Memory B cell (primary cell): ENCODE measurements at places on chromosomes 16 and 17.

DNA sequence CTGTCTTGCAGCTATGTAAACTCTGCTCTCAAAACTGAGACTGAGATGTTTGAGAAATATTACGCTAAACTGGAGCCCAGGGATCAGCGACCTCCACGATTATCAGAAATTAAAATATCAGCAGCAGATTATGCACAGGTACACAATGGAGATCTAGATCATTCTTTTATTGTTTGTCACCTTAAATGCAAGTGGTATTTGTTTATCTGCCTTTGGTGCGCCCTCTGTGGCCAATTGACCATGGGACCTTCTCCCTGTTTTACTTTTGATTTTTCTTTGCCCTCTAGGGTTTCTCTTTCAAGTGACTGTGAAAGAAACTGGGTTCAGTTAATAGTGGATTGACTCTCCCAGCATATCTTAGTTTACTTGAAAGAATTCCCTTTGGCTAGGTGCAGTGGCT lies 42.1 kb downstream of the PRSS54 start:
- DNase-seq: no peak
- H3K27me3 ChIP-seq: no peaks in the 10 kb centered on the region
- no peaks in the 10 kb centered on the region for H3K36me3 ChIP-seq
- H3K4me1 ChIP-seq: peaks cover 13% of the 10 kb centered on the region
- H3K27ac ChIP-seq: no peak overlapping the region

- no peaks in the 10 kb centered on the region for H3K27me3 ChIP-seq
- no peak for DNase-seq
- H3K4me3 ChIP-seq: no peak overlapping the region
- peaks cover 2% of the 10 kb centered on the region for H3K36me3 ChIP-seq
Observed at GRCh38 chr17:76449126-76449525, 3.8 kb downstream of the UBE2O start.

GRCh38 chr16:73326770-73327470 lies 279.0 kb upstream of the ZFHX3 start:
- DNase-seq: no peak
- H3K36me3 ChIP-seq: no peaks in the 10 kb centered on the region
- H3K4me3 ChIP-seq: no peak overlapping the region
- H3K27me3 ChIP-seq: peaks cover 6% of the 10 kb centered on the region
- H3K4me1 ChIP-seq: no peaks in the 10 kb centered on the region

DNA sequence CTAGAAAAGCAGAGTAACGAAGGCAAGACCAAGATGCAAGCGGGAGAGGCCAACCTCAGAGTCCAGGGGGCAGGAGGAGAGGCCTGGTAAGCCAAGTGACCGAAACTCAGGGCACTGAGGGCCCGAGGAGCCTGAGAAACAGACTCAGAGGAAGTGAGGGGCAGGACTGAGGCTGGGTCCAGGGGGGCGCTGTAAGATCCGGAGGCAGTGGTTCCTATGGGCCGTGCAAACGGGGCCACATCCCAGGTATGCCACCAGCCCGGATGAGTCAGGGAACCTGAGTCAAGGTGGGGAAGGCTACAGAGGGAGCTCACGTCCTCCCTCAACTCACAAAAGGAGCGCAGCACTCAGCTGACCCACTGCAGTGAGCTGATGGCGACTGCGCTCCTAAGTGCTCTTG lies 8.3 kb downstream of the ZDHHC7 start:
- peaks cover 16% of the 10 kb centered on the region for H3K36me3 ChIP-seq
- DNase-seq: no peak
- no peaks in the 10 kb centered on the region for H3K27me3 ChIP-seq
- H3K4me1 ChIP-seq: peaks cover 44% of the 10 kb centered on the region

- H3K27me3 ChIP-seq: peaks cover 14% of the 10 kb centered on the region
- no peak overlapping the region for H3K27ac ChIP-seq
- H3K4me3 ChIP-seq: no peak overlapping the region
- H3K4me1 ChIP-seq: peaks cover 30% of the 10 kb centered on the region
- no peaks in the 10 kb centered on the region for H3K36me3 ChIP-seq
- no peak for DNase-seq
Observed at GRCh38 chr16:2966808-2967191, 2.3 kb upstream of the PAQR4 start.

- peaks cover 4% of the 10 kb centered on the region for H3K27me3 ChIP-seq
- H3K36me3 ChIP-seq: peaks cover 14% of the 10 kb centered on the region
- H3K27ac ChIP-seq: no peak overlapping the region
Observed at GRCh38 chr17:46950997-46951621, 27.9 kb downstream of the RPRML start.

DNA sequence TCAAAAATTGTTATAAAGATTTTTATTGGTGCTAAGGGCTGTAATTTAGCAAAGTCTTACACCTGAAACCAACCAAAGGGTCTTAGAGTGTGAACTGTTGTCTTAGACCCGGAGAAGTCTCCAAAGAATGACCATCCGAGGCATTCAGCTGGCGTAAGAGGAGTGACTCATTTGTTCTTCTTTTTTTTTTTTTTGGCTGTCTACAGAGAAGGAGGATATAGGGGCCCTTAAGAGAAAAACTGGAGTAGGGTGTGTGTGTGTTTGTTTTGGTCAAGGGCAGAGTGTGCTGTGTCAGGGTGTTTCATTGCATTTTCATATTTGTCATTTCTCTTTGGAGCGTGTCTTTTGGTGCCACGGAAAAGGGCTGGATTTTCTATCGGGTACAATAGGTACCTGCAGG lies 508.0 kb downstream of the WWOX start:
- no peaks in the 10 kb centered on the region for H3K4me1 ChIP-seq
- H3K4me3 ChIP-seq: no peak overlapping the region
- no peaks in the 10 kb centered on the region for H3K27me3 ChIP-seq
- DNase-seq: no peak
- H3K27ac ChIP-seq: no peak overlapping the region

- H3K4me1 ChIP-seq: peaks cover 7% of the 10 kb centered on the region
- no peak overlapping the region for H3K27ac ChIP-seq
- H3K4me3 ChIP-seq: no peak overlapping the region
- H3K36me3 ChIP-seq: no peaks in the 10 kb centered on the region
- H3K27me3 ChIP-seq: peaks cover 2% of the 10 kb centered on the region
Observed at GRCh38 chr16:10514369-10515055, 65.9 kb downstream of the EMP2 start.

GRCh38 chr16:66830422-66831404 lies at the start of gene NAE1:
TSS of gene NAE1 (minus strand) at chr16:66830976. CDS start at chr16:66830899, 77 bp downstream.
- H3K27ac ChIP-seq: peak within 1 kb of the TSS; percentile 47
- peak; percentile 91 for DNase-seq
- H3K27me3 ChIP-seq: peaks cover 5% of the 10 kb centered on the region
- H3K4me1 ChIP-seq: peaks cover 16% of the 10 kb centered on the region
- H3K4me3 ChIP-seq: peak within 1 kb of the TSS; percentile 69
- peaks cover 5% of the 10 kb centered on the region for H3K36me3 ChIP-seq

- no peak overlapping the region for H3K27ac ChIP-seq
- H3K36me3 ChIP-seq: no peaks in the 10 kb centered on the region
- no peak overlapping the region for H3K4me3 ChIP-seq
- peaks cover 15% of the 10 kb centered on the region for H3K27me3 ChIP-seq
Observed at GRCh38 chr16:21088143-21088542, 62.5 kb downstream of the DNAH3 start.

- no peak overlapping the region for H3K4me3 ChIP-seq
- no peaks in the 10 kb centered on the region for H3K36me3 ChIP-seq
- H3K27ac ChIP-seq: no peak overlapping the region
- DNase-seq: no peak
- no peaks in the 10 kb centered on the region for H3K27me3 ChIP-seq
Observed at GRCh38 chr16:11238272-11239202, 17.5 kb downstream of the SOCS1 start.

DNA sequence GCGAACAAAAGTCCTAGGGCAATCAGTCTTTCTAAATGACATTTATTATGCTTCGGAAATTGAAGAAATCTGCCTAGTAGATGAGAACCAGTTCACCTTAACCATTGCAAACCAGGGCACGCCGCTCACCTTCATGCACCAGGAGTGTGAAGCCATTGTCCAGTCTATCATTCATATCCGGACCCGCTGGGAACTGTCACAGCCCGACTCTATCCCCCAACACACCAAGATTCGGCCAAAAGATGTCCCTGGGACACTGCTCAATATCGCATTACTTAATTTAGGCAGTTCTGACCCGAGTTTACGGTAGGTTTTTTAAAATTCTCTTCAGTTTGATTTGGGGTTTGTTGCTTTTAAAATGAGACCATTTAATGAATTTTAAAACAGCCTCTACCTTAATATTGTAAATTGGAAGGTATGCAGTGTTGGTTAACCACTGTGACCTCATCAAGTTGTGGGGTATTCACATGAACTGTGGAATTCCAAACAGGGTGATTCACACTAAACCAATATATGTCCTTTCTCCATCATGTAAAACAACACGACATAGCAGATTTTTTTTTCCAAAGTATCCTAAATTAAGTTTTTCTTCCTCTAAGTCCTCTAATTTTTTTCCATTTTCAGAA lies 6.2 kb upstream of the EVI2A start:
- H3K36me3 ChIP-seq: peaks cover 16% of the 10 kb centered on the region
- H3K27ac ChIP-seq: no peak overlapping the region
- no peak for DNase-seq

GRCh38 chr16:57462209-57462977 lies at the start of gene POLR2C:
TSS of gene POLR2C (plus strand) at chr16:57462679. CDS start at chr16:57462725, 46 bp downstream.
- peak; percentile 97 for DNase-seq
- H3K4me1 ChIP-seq: peaks cover 13% of the 10 kb centered on the region
- H3K27me3 ChIP-seq: no peaks in the 10 kb centered on the region
- peaks cover 17% of the 10 kb centered on the region for H3K36me3 ChIP-seq

DNA sequence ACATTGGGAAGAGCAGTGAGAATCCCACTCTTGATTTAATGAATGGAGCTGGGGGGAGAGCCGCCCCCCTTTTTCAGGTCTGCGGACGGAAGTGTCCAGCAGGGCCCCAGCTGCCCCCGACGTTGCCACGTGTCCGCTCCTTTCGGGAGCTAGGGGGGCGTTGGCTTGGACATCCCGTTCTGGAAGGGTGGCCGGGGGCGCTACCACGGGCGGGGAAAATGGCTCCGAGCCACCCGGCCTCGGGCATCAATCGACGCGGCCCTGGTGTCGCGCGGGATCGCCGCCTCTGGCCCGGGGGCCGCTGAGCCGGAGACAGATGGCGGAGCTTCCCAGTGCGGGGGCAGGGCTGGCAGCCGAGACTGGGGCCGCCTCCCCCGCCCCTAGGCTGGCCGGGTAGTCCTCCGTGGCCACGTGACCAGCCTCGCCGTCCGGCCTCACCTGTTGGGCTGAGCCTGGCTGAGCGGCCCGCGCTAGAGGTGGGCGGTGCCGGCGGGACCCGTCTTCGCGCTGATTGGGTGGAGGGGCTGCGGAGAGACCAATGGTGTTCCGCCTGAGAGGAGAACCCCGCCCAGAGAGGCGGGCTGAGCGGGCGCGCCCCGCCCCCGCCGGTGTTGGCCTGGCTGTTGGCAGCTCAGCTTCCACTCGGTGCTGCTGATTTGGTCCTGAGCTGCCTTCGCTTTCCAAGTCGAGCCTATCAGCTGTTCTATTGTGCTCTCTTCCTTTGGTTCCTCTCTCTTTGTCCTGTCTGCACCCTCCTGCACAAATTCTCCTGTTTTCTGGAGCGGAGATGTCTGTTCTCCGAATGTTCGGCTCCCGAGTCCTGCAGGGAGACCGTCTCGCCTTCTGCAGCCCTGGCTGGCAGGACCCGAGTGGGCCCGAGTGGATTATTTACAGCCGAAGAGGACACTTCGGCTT lies 8.3 kb downstream of the HS3ST3B1 start:
- H3K4me3 ChIP-seq: peak overlapping the region; percentile 79
- peaks cover 25% of the 10 kb centered on the region for H3K27me3 ChIP-seq
- H3K4me1 ChIP-seq: no peaks in the 10 kb centered on the region
- H3K27ac ChIP-seq: no peak overlapping the region

DNA sequence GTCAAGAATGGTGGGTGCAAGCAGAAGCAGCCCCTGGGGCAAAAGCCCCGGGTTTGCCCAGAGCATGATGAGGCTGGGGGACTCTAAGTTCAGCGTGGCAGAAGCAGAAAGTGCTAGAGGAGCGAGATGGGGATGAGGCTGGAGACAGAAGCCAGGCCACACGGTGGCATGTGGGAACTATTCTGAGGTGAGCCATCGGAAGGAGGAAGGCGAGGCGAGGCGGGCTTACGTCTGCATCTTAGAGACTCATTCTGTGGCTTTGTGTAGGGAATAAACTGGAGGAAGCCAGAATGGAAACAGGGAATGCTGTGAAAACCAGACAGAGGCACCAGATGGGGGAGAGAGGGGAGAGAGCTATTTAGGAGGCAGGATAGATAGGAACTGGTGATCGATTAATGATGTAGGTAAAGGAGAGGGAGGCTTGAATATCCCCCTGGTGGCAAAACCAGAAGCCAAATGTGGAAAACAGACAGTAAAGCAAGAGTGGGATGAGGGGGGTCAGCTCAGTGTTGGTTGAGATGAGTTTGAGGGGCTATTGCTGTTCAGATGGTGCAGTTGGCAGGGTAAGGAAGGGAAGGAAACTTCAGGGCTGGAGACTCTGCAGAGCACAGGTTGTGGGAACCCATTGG lies 3.1 kb upstream of the TNFSF13 start:
- no peak overlapping the region for H3K4me3 ChIP-seq
- H3K4me1 ChIP-seq: peaks cover 54% of the 10 kb centered on the region
- H3K27me3 ChIP-seq: no peaks in the 10 kb centered on the region

GRCh38 chr17:80860703-80861417 lies 130.8 kb upstream of the CHMP6 start:
- H3K4me1 ChIP-seq: peaks cover 3% of the 10 kb centered on the region
- no peak overlapping the region for H3K4me3 ChIP-seq
- no peaks in the 10 kb centered on the region for H3K27me3 ChIP-seq
- no peak overlapping the region for H3K27ac ChIP-seq

DNA sequence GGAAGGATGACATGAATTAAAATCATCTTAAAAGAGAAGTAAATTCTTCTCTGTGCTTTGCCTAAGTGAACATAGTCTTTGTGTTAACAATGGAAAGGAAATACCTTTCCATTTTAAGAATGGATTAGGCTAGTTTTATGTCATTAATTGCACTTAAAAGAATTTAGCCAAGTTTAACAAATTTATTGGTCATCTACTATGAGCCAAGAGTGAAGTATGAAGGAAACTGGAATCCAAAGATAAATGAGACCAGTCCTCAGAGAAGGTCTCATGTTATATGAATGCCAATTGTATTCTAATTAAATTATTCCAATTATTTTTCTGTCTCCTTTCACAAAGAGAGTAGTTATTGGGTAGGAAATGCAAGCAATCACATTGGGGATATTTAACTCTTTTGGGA lies 741.3 kb upstream of the SOX9 start:
- no peak for DNase-seq
- H3K4me1 ChIP-seq: no peaks in the 10 kb centered on the region
- H3K4me3 ChIP-seq: no peak overlapping the region
- H3K27me3 ChIP-seq: no peaks in the 10 kb centered on the region
- H3K36me3 ChIP-seq: no peaks in the 10 kb centered on the region
- H3K27ac ChIP-seq: no peak overlapping the region

DNA sequence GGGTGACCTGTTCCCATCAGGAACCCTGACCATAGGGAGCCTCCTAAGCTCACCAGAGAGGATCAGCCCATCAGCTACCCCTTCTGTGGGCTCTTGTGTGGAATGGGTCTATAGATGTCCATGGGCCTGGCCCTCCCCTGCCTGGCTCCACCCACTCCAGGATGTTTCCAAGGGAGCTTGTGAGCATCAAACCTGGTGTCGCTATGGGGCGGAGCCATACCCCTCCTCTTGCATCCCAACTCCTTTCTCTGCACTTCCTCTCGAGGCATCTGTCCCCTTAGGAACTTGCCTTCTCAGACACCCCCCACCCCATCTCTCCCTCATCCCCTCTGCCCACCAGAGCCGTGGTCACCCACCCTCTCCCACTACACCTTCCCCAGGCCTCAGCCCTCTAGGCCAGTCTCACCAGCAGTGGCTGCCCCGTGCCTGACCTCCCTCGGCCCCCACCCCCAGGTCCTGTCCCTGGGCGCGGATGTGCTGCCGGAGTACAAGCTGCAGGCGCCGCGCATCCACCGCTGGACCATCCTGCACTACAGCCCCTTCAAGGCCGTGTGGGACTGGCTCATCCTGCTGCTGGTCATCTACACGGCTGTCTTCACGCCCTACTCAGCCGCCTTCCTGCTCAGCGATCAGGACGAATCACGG lies 10.4 kb downstream of the KCNH6 start:
- no peak overlapping the region for H3K4me3 ChIP-seq
- H3K27me3 ChIP-seq: peaks cover 18% of the 10 kb centered on the region
- DNase-seq: no peak
- H3K27ac ChIP-seq: no peak overlapping the region
- peaks cover 2% of the 10 kb centered on the region for H3K4me1 ChIP-seq
